CD4-positive, alpha-beta memory T cell (primary cell): ENCODE measurements at places on chromosomes 11 and 22.

- no peak for DNase-seq
These were observed 4.6 kb downstream of the CFL1 start for GRCh38 chr11:65853246-65853979.

- DNase-seq: no peak
These were observed 20.5 kb upstream of the APOL5 start for GRCh38 chr22:35697142-35697541.

- DNase-seq: peak; percentile 89
These were observed 10.1 kb downstream of the PIM3 start for GRCh38 chr22:49970528-49971231.

- DNase-seq: no peak
These were observed 195 bp upstream of the CREB3L1 start for GRCh38 chr11:46277313-46277621.

GRCh38 chr22:41286639-41287091 lies 678 bp upstream of the RANGAP1 start:
- no peak for DNase-seq

DNA sequence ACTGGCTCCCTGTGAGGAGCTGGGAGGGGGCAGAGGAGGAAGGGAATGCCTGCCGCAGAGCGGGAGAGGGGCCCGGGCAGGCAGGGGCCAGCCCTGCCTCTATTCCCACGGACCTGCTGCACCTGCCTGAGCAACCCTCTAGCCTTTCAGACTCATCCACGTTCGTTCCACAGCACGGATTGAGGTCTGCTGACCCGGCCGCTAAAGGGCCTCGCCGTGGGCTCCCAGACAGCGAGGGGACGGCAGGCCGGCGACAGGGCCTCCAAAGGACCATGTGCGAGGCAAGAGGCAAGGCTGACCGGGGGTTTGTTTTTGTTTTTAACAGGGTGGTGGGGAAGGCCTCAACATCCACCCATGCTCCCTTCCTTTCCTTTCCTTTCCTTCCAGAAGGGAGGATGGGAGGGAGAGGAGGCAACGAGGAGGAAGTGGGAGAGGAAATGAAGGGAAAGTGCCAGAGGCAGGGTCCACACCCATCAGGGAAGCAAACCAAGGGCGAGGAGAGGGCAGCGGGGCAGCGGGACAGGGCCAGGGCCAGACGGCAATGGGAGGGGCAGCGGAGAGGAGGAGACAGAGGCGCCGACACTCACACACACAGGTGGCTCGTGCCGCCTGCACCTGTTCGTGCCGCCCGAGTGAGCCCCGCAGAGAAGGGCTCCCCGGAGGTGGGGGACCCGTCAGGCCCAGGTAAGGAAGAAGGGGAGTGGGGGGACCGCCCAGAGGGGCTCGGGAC lies 7.5 kb downstream of the LRFN4 start:
- DNase-seq: no peak

DNA sequence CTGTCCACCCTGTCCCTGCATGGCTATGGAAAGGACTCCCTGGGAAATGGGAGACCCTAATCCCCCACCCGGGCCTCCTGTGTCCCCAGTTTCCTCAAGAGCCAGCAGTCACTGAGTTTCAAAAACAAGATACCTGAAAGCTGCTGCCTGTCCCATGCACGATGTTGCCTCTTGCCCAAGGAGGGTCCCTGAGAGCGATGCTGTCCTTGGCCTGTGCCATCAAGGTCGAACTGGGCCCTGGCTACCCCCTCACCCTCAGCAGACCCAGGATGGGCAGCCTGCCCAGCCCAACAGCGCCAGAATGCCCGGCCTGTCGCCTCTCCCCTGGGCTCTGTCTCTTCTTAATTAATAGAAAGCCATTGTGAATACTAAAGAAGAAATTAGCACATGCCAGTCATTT lies 104.5 kb upstream of the LMO1 start:
- DNase-seq: no peak
